MM.1S (cell line): ENCODE measurements at places on chromosomes 7 and 10.

DNA sequence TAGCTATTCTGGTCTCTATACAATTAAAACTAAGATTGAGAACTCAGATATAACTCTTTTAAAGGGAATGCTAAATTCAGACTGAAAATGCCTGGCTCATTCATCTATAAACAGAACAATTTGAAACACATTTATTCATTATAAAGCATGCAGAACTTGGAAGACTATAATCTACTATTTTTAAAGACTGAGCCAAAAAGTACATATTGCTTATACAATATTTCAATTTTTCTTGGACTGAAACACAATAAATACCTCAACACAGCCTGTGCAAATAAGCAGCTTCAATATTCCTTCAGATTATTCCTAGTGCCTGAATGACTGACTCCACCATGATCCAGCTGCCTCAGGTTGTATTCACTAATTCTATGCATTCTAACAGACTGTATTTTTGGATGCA is 15.5 kb upstream of the PHYH start:
- DNase-seq: no peak

- DNase-seq: no peak
Measured at GRCh38 chr7:139838876-139839275, 9.8 kb downstream of the TBXAS1 start.

DNA sequence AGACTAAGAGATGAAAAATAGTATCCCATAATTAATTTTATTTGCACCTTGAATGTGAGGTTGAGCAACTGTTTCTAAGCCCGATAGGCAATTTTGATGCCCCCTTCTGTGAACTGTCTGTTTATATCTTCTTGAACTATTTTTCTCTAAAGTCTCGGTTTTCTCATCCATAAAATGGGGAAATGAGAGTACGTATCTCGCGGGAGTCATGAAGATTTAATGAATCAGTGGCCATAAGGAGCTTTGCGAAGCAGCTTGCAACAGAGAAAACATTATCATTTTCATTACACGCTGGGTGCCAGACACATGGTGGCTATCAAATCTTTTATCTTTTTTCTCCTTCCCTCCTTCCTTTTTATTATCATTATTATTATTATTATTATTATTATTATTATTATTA is 108.1 kb upstream of the CARD11 start:
- no peak for DNase-seq

DNA sequence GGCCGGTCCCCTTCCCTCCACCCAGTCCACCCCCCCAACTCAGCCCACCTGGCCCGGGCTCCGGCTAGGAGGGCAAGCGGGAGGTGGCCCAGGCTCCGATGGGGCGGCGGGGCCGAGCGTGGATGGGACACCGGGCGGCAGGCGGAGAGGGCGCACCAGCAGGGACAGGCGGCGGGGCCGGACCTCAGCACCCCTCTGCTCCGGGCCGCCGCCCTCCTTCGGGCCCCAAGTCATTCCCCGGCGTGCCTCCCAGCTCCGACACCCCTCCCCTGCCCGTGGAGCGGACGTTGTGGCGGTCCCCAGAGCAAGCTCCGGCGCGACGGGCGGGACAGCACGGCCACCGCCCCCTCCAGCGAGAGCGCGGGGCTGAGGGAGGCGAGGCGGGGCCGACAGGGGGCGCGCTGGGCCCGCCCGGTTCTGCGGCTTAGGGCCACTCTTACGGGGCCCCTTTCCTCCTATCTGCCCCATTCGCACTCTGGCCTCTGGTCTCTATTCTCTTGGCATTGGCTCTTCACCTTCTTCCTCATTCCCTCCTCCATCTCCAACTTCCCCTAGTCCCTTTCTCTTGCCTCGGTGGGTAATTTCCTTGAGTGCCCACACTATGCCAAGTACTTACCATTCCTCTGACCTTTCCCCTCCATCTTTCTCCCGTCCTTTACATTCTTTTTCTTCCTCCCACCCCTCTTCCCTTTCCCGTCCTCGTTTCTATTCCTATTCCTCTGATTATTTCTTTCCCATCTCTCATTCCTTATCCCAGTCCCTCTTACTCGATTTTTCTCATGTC is 701 bp upstream of the GBX1 start:
- peak; percentile 52 for DNase-seq

DNA sequence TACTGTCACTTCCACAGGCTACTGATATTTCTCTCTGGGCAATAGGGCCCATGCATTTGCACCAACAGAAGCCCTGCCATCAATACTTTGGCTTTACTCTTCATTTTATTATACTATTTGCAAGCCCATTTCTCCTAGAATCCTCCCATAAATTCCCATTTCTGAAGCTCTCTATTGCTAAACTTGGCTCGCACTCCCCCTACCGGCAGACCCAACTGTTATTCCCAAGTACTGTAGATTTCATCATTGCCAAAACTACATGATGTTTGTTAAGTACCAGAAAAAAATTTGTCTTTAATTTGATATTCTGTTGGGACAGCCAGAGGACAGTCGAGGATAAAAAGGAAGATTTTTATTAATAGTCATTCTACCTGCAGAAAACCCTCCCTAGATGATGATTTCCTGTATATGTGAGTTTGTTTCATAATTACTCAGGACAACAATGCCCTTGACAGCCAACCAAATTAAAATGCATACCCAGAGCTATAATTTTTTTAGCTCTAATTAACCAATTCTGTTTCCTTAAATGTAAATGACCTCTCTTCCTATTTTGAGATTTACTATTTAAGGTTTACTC is 298.6 kb downstream of the REEP3 start:
- DNase-seq: peak; percentile 16

- no peak for DNase-seq
Measured at GRCh38 chr7:103134836-103135554, 13.9 kb downstream of the NAPEPLD start.

DNA sequence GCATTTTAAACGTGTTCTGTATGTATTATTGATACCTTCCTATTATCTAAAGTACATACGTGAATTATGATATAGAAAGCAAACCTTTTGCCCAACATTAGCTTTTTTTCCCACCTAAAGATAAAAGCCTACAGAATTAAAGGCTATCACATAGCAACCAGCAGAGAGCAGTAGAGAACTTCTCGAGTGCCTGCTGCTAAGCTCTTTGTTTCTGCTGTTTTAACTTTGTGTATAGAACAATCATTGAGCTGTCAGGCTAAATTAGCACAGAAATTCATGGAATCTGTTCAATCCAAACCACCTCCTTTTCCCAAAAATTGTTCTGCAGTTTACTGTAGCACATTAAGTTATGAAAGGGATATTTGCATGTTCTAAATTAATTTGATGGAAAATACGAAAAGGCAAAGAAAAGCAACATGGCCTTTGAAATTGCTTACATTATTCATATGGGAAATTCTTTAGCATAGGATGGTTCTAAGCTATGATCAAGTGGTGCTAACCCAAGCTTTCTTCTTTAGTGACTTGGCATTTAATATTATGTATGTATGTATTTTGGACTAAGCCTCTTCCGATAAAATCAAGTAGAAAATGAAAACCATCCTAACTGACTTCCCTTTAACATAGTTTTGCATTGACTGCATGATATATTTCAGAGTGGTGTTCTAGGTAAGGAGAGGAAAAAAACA is 1288.5 kb downstream of the GATA3 start:
- DNase-seq: peak; percentile 53

GRCh38 chr7:7219216-7219615 is 36.9 kb downstream of the C1GALT1 start:
- no peak for DNase-seq

DNA sequence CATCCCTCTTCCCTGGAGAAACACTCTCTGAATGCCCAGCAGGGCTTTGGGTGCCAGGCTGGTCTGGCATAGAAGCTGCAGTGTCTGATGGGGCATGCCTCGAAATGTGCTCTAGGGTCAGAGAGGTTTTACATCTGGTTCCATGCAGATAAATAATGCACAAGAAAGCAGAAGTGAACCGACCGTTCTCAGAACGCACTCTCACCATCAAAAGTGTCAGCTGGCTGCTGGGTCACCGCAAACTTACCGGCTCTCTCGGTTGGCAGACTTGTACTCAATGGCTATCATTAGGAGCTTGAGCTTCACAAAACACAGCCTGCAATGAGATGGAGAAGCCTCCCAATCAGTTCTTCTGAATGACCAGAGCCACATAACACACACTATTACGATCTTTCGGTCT is 610.0 kb downstream of the KCNMA1 start:
- DNase-seq: peak; percentile 10

DNA sequence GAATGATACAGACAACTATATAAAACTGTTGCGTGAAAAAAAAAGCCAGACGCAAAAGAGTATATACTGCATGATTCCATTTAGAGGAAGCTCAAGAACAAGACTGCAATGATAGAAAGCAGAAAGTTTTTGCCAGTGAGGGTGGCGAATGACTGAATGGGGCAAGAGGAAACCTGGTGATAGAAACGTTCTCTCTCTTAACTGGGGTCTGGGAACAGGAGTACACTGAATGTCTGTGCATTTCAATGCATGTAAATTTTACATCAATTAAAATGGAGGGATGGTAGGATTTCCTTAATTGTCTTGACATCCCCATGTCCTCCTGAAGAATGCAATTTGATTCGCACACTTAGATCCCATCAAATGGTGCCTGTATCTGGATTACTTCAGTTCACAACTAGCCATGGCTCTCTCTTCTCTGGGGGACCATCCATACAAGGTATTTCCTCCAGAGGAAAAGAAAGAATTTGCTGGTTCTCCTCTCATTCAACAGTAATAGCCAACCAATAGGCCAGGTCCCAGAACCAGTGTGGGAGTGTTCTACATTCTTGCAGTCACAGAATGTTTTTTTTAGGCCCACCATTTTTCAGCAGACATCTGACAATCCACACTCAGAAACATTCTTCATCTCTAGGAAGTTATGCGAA is 221.0 kb upstream of the KLF14 start:
- DNase-seq: no peak

GRCh38 chr10:60781661-60782060 is 3.4 kb downstream of the CDK1 start:
- DNase-seq: no peak

DNA sequence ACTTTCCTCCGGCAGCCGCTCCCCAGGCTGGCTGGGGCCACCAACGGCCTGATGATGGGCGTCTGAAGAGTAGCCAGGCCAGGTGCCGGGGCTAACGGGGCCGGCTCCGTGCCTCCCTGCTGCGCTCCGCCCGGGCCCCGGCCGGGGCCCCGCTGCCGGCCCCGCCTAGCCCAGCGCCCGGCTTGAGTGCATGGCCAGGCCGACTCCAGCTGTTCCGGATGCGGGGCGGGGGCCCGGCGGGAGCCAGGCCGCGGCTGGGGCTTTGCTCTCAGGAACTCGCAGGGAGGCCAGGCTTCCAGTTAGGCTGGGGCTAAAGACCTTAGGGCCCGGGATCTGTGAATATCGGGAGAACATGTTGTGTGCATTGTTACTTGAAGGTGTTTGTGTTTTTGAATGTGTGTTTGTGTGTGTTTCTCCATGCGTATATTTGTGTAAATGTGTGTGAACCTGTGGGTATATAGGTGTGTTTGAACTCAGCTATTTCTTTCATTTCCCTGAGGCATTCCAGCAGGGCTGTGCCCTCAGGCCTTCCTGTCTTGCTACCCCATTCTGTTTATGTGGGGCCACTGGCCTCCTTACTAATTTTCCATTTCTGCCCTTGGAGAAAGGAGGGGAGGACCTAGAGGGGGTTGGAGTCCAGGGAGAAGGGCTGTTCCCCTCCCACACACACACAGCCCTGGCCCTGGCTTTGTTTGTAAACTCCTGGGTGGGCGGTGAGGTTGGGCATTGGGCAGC is 1.1 kb upstream of the LBX1 start:
- no peak for DNase-seq

- DNase-seq: no peak
Measured at GRCh38 chr10:26090026-26090425, 126.5 kb upstream of the GAD2 start.

- no peak for DNase-seq
Measured at GRCh38 chr7:103879928-103880600, 109.4 kb downstream of the RELN start.

DNA sequence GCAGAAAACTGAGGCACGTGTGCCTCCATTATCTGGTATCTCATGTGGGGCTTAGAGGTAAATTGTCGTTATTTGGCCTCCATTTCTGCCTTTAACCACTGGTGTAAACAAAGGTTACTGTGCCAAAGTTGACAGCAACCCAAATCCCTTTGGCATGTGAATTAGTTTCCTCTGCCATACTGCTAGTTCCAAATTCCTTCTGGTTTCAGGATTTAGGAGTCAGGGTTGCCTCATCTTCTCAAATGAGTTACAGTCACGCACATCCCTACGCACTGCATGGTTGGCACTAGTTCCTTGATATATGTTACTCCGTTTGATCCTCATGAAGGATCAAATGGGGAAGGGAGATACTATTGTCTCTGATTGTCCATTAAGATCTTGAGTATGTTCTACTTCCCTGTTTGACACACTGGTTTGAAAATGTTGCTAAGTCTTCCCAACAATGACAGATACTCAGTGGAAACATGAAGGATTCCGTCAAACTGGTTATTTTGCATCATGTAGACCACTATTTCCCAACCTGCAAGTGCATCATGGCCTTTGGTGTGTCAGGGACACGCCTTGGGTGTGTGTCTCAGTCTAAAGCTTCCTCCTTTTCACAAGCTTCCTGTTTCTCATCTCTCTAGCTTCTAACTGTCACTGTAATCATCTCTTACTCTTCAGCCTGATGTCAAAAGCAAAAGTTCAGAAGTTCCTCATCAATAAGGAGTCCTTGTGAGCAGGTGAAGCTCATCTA is at the start of gene LIPN:
TSS of gene LIPN (plus strand) at position 655 of the 736 bp plus-strand sequence. CDS start 1,386 bp downstream, outside the sequence.
- no peak for DNase-seq

DNA sequence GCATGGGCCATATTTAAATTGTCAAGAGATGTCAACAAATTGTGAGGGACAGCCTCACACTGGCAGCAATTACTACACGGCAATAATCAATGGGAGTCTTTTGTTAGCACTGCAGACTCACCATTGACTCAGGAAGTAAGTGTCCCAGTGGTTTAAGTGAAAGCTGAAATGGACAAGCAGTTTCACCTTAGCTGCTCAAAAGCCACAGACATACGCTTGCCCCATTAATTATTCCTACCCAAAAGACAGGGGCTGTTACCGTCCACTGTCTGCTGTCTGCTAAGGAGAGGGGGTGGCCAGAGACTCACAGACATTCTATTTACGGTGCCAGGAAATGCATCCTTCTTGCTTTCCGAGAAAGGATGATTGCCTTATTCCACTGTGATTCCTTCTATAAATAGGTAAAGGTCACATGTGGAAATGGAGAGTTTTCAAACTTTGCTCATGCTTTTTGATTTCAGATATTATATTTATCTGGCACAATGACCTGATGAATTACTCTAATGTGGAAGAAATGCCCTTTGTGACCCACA is 309.7 kb upstream of the NFE2L3 start:
- DNase-seq: no peak

DNA sequence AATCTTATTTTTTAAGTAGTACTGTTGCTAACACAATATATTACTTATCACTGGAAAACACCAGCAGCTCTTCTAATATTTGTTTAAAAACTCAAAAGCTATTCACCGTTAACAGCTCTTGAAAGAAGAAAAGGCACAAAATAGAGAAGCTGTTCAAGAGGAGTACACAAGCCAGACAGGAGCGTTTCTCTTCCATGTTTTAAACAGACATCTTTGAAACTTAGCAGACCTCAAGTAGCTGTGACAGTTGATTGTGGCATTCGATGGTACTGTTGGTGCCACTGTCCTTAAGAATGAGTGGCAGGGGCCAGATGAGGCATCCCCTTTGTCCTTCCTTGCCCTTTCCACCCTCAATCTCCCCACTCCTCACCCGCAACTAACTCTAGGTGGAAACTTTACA is 81.6 kb upstream of the PRR15 start:
- DNase-seq: no peak
